ENCODE measurements at places on chromosomes 13 and 19. TPM values are rescaled to one million over a fixed set of nuclear protein-coding genes. Genes with fewer than 3 reads are reported as not detected.

The METTL21C gene
- total RNA-seq, result not detected

The TUBB4A gene
- total RNA-seq, result 18.5 TPM

The SRRM5 gene
- total RNA-seq, result 0.42 TPM

The AMH gene
- 11.2 TPM for total RNA-seq

The RUBCNL gene
- 1.9 TPM for total RNA-seq

The NLRP5 gene
- not detected for total RNA-seq

The PSG6 gene
- not detected for total RNA-seq

The POLR1G gene
- total RNA-seq, result 33.5 TPM

The MAP1S gene
- 120 TPM for total RNA-seq

The GPALPP1 gene
- 26.7 TPM for total RNA-seq

The ACER1 gene
- not detected for total RNA-seq

The CFD gene
- 1.7 TPM for total RNA-seq

The GPR180 gene
- 5.0 TPM for total RNA-seq

The CYP2B6 gene
- 8.4 TPM for total RNA-seq

The CNN2 gene
- total RNA-seq, result 391 TPM

The FGF9 gene
- total RNA-seq, result 0.25 TPM

The CDC42EP5 gene
- total RNA-seq, result 19.8 TPM

The PSG1 gene
- total RNA-seq, result not detected

The SYNGR4 gene
- total RNA-seq, result not detected

The CEACAM1 gene
- 1.2 TPM for total RNA-seq

The PRDX2 gene
- 447 TPM for total RNA-seq

The PTH2 gene
- total RNA-seq, result 1.7 TPM

The IGFLR1 gene
- total RNA-seq, result 12.7 TPM

The C19orf12 gene
- 15.5 TPM for total RNA-seq

The FBXO17 gene
- 16.8 TPM for total RNA-seq

The PRX gene
- 8.3 TPM for total RNA-seq

The FPR3 gene
- total RNA-seq, result not detected

The IQCN gene
- 0.61 TPM for total RNA-seq
